Thymus (tissue), 14 donors: ENCODE measurements at places on chromosomes 13 and 19. TPM values are rescaled to one million over a fixed set of nuclear protein-coding genes. Genes with fewer than 3 reads are reported as not detected.

DNA sequence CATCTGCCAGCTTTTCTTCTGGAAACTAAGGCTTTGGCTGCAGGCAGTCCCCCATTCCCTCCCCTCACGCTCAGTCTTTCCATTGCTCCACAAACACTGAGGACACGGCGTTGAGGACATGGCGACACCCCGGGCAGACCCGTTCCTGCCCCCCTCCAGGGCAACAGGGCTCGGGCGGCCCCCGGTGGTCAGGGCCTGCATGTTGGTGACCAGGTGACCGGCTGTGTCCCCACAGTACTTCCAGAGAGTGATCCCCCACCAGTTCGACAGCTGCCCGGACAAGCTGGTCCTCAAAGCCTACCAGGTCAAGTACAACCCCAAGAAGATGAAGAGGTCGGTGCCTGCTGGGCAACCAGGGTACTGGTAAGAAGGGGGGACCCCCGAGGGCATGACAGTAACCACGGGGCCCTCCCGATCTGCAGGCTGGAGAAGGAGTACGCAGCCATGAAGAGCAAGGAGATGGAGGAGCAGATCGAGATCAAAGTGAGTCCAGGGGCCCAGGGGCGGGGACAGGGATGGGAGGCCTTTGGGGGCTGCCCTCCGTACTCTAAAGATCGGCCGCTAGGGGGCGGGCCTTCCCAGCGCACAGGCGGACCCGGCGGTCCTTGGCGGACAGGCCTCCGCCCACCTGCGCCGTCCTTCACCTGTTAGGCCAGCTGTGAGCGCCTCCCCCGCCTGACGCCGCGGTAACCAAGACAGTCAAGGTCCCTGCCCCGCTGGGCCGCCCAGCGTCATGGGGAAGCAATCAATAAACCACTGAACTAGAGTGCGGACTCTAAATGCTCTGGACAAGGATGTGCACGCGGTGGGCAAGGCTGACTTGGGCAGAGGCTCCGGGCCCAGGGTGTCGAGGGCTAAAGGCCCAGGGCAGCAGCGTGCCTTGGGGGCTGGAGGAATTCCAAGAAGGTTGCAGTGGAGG, 21.1 kb downstream of the PRR36 start:
- H3K27ac ChIP-seq: no peak overlapping the region
- no peak overlapping the region for H3K4me3 ChIP-seq
- H3K36me3 ChIP-seq: peaks cover 4% of the 10 kb centered on the region
- peaks cover 17% of the 10 kb centered on the region for H3K4me1 ChIP-seq

GRCh38 chr19:19031891-19032290, 1.4 kb downstream of the SUGP2 start:
- peak overlapping the region; percentile 82 for H3K4me3 ChIP-seq
- H3K36me3 ChIP-seq: peaks cover 50% of the 10 kb centered on the region
- H3K4me1 ChIP-seq: peaks cover 16% of the 10 kb centered on the region

- H3K27ac ChIP-seq: peak overlapping the region; percentile 35
- no peak for DNase-seq
- H3K4me1 ChIP-seq: peaks cover 22% of the 10 kb centered on the region
- peak overlapping the region; percentile 82 for H3K4me3 ChIP-seq
- peaks cover 31% of the 10 kb centered on the region for H3K36me3 ChIP-seq
- H3K27me3 ChIP-seq: no peaks in the 10 kb centered on the region
Observed at GRCh38 chr19:10929402-10929794, 787 bp downstream of the TIMM29 start.

DNA sequence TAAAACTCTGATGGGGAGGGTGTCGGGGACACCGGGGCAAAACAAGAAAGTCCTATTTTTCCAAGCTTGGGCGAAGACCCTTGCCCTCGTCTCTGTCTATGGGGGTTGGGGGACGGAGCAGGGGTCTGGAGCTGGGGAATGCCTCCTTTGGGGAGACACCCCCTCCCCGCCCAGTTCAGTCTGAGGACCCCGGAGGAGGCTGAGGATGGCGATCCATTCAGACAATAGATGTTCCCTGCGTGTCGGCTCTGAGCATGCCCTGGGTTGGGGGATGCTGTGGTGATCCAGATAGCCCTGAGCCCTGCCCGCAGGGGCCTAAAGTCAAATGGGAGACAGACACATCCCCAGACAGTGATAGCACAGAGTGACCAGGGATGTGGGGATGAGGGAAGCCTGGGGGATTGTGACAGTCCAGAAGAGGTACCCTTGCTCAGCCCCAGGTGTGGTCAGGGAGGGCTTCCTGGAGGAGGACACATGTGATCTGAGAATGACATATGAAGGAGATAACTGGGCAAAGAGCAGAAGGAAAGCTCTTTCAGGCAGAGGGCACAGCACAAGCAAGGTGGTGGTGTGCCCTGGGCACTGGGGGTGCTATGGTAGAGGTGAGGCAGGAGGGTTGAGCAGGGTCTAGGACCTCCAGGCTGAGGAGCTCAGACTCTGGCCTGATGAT, 9.1 kb downstream of the LRFN3 start:
- DNase-seq: no peak
- H3K36me3 ChIP-seq: no peaks in the 10 kb centered on the region
- H3K4me3 ChIP-seq: no peak overlapping the region
- no peak overlapping the region for H3K27ac ChIP-seq

GRCh38 chr13:51608857-51609406, 24.7 kb downstream of the WDFY2 start:
- DNase-seq: no peak
- H3K4me3 ChIP-seq: no peak overlapping the region
- no peaks in the 10 kb centered on the region for H3K27me3 ChIP-seq
- no peaks in the 10 kb centered on the region for H3K36me3 ChIP-seq
- H3K4me1 ChIP-seq: peaks cover 2% of the 10 kb centered on the region

Gene C1QTNF9B
- 0.34 TPM for polyA plus RNA-seq

Gene ZNF90
- polyA plus RNA-seq: 3.6 TPM

Gene RNF113B
- not detected for polyA plus RNA-seq

- H3K36me3 ChIP-seq: peaks cover 49% of the 10 kb centered on the region
- peak overlapping the region; percentile 93 for H3K27ac ChIP-seq
- H3K27me3 ChIP-seq: no peaks in the 10 kb centered on the region
- DNase-seq: no peak
- H3K4me3 ChIP-seq: no peak overlapping the region
Observed at GRCh38 chr19:11096210-11096841, 7.1 kb downstream of the LDLR start.

- H3K27ac ChIP-seq: no peak overlapping the region
- H3K4me3 ChIP-seq: no peak overlapping the region
- H3K4me1 ChIP-seq: no peaks in the 10 kb centered on the region
- no peaks in the 10 kb centered on the region for H3K36me3 ChIP-seq
Observed at GRCh38 chr13:32125751-32126150, 94.2 kb downstream of the FRY start.

DNA sequence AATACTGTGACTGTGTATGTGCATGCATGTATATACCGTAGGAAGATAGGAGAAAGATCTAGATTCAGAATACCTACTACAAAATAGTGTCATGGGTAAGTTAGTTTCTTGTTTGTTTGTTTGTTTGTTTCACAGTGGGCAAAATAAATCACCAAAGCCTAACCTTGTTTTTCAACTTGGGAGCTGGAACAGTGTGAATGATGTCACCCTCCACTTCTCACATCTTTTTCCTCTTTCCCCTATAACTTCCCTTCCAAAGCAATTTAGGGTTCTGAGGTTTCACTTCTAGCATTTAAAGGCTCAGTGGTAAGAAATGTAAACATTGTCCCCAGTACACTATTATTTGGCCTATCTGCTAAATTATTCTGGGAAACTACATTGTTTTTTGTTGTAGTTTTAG, 5.4 kb downstream of the KCTD4 start:
- no peaks in the 10 kb centered on the region for H3K36me3 ChIP-seq

Gene ZNF726
- polyA plus RNA-seq: 4.7 TPM

Gene IRF3
- 259 TPM for polyA plus RNA-seq

Gene ZNF556
- polyA plus RNA-seq: 0.16 TPM

GRCh38 chr13:75932636-75933035, 296.5 kb downstream of the LMO7 start:
- H3K4me1 ChIP-seq: no peaks in the 10 kb centered on the region
- no peak for DNase-seq
- H3K36me3 ChIP-seq: no peaks in the 10 kb centered on the region
- no peak overlapping the region for H3K27ac ChIP-seq
- H3K4me3 ChIP-seq: no peak overlapping the region
